Hypothalamus (tissue), 51 donors: ENCODE measurements at places on chromosomes 6 and 20.

GRCh38 chr20:16535277-16535676 lies 38.0 kb downstream of the KIF16B start:
- no peak for DNase-seq

DNA sequence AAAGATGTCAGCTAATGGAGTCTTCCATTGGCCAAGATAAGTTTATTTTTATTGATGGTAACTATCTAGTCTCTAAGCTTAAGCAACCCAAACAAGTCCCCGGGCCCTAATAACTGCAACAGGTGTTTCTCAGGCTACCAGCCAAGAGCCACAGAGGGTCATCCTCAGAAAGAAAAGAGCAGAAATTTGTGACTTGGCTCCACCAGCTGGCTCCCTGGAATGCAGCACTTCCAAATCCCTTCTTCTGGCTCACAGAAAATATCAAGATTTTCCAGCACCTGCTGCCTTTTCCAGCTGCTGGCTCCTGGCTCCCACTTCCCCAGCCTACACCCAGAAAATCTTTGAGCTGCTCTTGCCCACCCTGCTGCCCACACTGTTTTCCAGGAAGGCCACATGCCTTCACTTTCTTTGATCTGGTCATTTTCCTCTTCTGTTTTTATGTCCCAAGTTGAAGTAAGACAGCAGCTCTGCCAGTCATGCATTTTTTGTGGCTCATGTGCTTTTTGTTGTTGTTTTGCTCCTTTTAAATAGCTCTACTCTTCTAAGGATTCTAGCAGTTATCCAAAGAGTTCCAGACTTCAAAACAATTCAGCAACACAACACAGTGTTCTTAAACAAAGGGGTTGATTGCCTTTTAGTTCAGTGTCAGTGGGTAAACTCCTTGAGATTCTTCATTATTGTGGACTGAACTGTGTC lies 151.0 kb upstream of the SMLR1 start:
- no peak for DNase-seq

- no peak for DNase-seq
Observed at GRCh38 chr6:11812439-11812838, 33.8 kb upstream of the ADTRP start.

GRCh38 chr6:2615251-2615650 lies 135.5 kb downstream of the MYLK4 start:
- DNase-seq: no peak

- no peak for DNase-seq
Observed at GRCh38 chr6:73746787-73747186, 50.8 kb downstream of the CD109 start.

GRCh38 chr20:25600632-25601031 lies 15.3 kb upstream of the NINL start:
- no peak for DNase-seq

DNA sequence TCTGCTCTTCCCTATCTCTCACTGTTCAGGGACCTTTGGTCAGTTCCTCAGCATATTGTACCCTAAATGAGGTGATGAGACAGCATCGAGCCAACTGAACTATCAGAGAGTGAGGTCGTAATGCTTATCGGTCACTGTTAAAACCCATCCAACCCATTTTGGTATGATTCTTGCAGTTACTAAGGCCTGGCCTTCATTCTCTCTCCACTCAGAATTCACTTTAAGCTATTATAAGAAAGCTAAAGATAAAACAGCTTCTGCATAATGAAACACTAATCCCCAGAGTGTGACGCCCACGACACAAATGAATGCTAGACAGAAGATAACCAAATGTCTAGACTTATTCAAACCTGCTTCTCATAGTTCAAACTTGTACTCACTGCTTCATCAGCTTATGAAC lies 175.8 kb downstream of the GMPR start:
- DNase-seq: no peak

GRCh38 chr20:10861619-10862018 lies 187.8 kb upstream of the JAG1 start:
- DNase-seq: no peak

- DNase-seq: no peak
Observed at GRCh38 chr6:141110481-141110880, 1022.2 kb upstream of the GJE1 start.

DNA sequence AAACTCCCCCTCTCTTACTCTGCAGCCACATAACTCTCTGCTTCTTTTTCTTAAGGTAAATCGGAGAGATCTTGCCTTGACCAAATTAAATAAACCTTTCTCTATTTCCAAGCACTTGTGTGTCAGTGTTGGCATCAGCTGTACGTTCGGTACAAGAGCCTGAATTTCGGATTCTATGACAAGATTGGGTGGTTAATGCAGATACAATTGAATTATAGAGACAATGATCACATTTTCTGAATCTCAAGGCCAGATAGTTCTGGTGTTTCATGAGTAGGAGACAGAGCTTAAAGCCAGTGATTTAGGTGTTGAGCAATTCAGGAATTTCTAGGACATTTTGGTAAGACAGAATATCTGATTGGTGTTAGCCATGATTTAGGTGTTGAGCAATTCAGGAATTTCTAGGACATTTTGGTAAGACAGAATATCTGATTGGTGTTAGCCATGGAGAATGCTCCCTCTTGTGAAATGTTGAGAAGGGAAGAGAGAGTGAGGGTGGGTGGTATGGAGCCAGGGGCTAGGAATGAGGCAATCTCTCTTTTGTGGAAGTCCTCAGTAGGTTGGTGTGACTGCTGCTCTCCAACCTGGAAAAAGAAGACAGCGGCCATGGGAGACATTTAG lies 5.1 kb downstream of the SPINT3 start:
- DNase-seq: no peak

GRCh38 chr6:142307963-142308748 lies 6.3 kb downstream of the ADGRG6 start:
- no peak for DNase-seq

- no peak for DNase-seq
Observed at GRCh38 chr6:160400446-160400845, 52.3 kb downstream of the SLC22A3 start.

- no peak for DNase-seq
Observed at GRCh38 chr20:15178581-15178980, 841.2 kb upstream of the FLRT3 start.

DNA sequence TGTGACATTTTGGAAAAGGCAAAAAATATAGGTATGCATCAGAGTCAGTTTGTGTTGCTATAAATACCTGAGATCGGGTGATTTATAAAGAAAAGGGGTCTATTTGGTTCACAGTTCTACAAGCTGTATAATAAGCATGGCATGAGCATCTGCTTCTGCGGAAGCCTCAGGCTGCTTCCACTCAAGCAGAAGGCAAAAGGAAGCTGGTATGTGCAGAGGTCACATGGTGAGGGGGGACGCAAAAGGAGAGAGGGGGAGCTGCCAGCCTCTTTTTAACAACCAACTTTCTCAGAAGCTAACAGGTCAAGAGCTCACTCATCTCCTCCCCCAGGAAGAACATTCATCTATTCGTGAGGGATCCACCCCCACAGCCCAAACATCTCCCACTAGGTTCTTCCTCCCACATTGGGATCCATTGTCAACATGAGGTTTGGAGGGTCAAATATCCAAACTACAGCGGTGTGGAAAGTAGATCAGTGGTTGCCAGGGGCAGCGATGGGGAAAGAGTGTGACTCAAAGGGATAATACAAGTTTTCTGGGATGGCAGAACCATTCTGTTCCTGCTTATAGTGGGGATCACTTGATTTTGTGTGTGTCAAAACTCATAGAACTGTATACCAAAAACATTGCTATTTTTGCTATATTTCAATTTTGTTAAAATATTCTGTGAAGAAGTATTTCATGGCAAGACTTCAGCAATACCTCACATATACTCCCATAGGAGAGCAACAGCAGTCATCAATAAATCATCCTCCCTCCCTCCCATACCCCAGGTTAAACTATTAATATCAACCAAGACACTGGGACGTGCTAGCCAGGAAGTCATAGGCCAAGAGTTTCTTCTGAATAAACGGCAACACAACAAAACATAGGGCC lies 9.9 kb upstream of the FAM50B start:
- DNase-seq: no peak

GRCh38 chr6:158572653-158573541 lies 13.0 kb downstream of the TMEM181 start:
- DNase-seq: no peak

- DNase-seq: no peak
Observed at GRCh38 chr20:52859156-52859876, 112.8 kb upstream of the TSHZ2 start.

- no peak for DNase-seq
Observed at GRCh38 chr6:36853325-36853724, 14.1 kb upstream of the CPNE5 start.

- no peak for DNase-seq
Observed at GRCh38 chr6:17115251-17116116, 13.6 kb downstream of the STMND1 start.

DNA sequence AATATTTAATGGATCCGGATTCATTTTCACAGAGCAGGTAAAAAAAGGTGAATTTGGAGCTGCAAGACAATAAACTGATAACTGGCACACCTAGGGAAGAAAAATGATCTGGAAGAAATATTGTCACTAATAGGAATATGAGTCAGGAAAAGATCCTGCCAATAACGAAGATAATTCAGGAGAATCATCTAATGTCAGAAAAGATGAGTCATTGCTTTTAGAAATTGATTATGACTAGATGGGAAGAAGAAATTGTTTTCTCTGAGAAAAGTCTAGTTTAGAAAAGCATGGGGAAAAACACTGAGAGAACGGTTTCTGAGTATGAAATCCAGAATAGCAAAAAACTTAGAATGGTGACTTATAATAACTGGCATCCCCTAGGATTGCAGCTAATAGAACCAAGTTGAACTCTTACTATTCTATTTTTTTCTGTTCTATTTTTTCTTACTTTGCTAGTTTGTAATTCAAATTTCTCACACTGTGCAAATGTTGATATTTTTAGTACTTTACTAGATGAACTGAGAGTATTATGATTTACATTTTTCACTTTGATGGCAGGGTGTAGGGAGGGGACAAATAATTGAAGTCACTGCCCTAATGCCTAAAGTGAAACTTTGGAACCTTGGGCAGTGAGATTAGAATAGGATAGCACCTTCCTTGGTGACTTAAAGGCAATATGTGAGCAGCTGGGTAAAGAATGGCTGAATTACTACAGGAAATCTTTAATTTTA lies 38.2 kb upstream of the SUPT3H start:
- no peak for DNase-seq

DNA sequence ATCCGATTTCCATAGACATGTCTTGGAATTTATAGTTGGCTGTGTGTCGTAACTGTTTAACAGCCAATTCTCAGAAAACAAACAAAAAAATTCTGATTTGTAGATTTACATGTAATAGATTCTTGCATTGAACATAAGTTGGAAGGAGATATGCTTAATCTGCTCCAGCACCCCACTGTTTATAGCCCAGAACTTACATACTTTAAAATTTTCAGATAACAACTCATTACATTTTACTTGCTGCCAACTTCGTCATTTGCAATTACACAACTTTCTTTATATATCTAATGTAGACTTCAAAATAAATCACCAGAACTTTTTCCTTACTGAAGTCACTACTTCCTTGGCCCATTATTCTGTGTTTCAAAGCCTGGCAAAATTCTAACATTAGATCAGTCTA lies 472.3 kb upstream of the EYS start:
- DNase-seq: no peak

DNA sequence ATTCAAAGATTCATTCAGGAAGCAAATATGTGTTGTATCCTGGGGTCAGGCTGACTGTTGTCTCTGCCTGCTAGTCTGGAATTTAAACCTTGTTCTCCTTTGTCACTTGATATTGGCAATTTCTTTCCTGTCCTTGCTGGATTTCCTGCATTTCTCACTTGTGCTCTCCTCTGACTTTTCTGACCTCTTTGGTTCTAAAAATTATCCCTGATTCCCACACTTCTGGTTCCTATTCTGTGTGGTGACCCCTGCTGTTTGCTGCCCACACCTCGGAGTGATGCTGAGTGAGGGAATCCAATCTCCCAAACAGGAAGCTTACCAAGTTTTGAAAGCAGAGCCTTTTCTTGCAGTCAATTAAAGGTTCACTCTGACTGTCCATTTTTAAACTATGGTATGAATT lies 345.3 kb downstream of the CDKAL1 start:
- DNase-seq: no peak

DNA sequence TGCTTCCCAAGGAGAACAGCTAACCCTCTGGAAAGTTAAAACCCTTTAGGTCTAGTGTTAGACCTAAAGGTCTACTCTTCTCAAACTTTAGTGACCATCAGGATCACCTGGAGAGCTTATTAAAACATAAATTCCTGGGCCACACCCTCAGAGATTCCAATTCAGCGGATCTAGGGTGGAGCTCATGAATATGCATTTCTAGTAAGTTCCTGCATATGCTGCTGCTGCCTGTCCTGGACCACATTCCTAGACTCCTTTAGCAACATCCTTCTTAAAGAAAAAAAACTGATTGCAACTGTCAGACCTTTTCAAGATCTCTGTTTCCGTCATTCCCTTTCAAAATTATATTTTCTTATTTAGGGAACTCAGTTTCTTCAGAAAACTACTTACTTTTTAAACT lies 31.2 kb downstream of the SNAP25 start:
- no peak for DNase-seq

DNA sequence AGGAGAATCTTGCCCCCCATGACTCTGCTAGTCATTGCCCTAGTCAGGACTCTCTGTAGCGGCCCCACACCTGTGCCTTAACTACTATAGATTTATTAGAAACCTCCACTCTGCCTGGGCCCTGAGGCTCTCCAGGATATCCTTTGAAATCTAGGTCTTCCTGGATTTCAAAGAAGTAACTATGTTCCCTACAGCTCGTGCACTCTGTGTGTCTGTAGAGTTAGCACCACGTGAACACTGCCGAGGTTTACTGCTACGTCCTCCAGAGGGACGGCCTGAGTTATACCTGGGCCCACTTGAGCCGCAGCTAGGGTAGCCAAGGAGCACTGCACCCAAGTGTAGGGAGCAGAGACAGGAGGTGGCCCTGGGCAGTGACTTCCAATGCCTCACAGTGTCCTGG lies 19.8 kb downstream of the GLP1R start:
- DNase-seq: no peak

- no peak for DNase-seq
Observed at GRCh38 chr20:11429168-11429567, 488.5 kb upstream of the BTBD3 start.

- no peak for DNase-seq
Observed at GRCh38 chr6:13415283-13415682, 72.1 kb downstream of the GFOD1 start.

GRCh38 chr20:17616480-17617211 lies 46.8 kb downstream of the DSTN start:
- DNase-seq: no peak

DNA sequence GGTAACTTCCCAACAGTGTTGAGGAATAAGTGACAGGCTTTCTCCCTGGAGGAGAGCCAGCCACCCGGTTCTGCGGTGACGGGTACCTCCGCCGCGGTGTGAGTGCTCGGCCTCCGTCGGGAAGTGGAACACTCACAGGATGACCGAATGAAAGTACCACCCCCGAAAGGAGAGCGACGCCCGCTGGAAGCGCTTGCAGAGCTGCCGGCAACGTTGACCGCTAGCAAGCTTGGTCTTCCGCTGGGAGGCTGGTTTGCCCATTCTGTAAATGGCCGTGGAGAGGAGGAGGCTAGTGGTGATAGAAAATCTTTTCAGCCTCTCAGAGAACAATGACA lies 614 bp upstream of the TMEM242 start:
- DNase-seq: no peak
